Muscle of arm (tissue), 14 donors: ENCODE measurements at places on chromosomes 16 and 17.

- no peak for DNase-seq
Measured at GRCh38 chr17:79919862-79920720, 80.9 kb upstream of the CBX4 start.

DNA sequence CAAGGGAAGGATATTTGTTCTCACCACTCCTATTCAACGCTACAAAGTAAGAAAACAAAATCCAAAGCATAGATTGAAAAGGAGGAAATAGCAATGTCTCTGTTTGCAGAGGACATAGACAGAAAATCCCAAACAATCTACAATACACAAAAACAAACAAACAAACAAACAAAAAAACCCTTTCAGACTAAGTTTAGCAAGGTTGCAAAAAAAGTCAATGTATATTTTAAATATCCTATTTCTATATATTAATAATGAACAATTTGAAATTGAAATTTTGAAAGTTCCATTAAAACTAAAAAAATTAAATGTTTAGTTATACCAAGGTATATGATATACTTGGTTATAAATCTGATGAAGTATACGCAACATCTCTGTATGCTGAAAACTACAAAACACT is 37.2 kb downstream of the MYH10 start:
- DNase-seq, result no peak

GRCh38 chr17:73393962-73394361 is 82.2 kb upstream of the CDC42EP4 start:
- DNase-seq, result no peak

- DNase-seq, result peak; percentile 38
Measured at GRCh38 chr17:9150446-9151090, 129.3 kb downstream of the NTN1 start.

DNA sequence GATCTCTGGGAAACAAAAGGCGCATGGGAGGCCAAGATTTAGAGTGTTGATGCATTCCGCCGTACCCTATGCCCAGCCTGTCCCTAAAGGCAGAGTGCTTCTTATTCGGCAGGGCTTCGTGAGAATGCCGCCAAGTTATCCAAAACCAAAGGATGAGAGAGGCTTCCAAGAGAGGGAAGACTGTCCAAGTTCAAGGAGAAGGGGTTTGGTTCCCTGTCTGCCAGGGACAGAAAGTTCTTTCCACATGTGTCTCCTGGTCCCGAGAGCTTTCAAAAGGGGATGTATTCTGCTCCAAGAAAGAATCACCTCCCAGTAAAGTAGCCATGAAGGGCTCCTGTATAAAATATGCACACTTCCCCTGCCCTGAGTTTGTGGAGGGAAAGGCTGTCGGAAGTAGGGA is 42.1 kb upstream of the CLEC18A start:
- no peak for DNase-seq

DNA sequence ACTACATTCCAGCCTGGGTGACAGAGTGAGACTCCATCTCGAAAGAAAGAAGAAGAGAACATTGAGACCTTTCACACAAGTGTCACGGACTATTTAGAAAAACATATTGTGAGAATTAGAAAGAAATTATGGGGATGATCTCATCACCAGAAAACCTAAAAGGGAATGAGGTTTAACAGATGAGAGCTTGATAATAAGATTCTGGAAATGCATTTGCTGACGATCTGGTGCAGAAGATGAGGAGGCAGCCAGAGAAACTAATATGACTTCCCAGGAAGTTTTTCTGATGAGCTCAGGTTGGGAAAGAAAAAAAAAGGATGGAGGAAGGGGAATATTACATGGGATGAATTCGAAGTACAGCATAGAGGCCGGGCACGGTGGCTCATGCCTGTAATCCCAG is 10.8 kb upstream of the APOH start:
- DNase-seq, result no peak

DNA sequence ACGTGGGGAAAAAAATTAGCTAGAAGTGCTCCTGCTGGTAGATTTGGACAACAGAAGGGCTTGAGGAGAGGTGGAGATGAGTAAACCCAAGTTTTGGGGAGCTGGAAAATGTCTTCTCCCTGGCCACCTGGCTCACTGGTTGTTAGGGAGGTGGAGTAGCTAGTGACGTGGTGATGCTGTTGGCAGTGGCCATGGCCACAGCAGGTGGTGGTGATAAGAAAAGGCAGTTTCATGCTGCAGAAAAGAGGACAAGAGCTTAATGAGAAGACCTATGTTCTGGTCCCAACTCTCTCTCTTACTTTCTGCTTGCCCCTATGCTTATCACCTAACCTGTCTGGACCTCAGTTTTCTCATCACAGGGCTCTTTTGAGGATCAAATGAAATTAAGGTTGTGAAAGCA is 223.5 kb upstream of the N4BP1 start:
- DNase-seq, result no peak

- DNase-seq, result no peak
Measured at GRCh38 chr17:21149621-21150020, 22.9 kb downstream of the DHRS7B start.

DNA sequence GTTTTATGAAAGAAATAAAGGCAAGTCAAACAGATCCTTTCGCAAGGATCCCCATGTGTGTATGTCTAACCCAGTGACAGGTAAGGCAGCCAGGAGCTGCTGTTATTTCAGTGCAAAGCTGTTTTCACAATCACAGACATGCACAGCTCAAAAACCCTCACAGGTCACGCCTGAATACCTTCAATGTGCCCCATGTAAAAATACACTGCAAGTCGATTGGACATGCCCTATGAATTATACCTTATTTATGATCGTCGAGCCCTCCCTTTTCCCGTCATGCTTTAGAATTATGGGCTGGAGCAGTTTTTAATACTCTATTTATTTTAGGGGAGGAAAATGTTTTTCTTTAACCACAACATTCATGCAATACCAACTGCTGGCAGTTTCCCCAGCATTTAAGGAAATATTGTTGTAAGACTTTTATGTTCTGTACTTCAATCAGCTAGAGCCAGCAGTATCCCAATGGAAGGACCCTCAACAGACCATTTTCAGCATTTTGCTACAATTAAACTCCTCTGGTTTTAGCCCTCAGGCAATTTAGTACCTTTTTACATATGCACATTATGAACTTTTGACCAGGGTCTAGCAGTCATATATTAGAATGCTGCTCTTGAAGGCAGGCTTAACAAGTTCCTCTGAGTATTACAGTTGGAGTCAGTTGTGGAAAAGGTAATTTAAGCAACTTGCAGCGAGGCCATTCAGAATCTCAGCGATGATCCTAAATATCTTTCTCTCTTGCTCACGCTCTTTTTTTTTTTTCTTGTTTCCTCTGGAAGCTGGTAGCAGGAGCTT is 362.2 kb downstream of the WWOX start:
- DNase-seq, result no peak

DNA sequence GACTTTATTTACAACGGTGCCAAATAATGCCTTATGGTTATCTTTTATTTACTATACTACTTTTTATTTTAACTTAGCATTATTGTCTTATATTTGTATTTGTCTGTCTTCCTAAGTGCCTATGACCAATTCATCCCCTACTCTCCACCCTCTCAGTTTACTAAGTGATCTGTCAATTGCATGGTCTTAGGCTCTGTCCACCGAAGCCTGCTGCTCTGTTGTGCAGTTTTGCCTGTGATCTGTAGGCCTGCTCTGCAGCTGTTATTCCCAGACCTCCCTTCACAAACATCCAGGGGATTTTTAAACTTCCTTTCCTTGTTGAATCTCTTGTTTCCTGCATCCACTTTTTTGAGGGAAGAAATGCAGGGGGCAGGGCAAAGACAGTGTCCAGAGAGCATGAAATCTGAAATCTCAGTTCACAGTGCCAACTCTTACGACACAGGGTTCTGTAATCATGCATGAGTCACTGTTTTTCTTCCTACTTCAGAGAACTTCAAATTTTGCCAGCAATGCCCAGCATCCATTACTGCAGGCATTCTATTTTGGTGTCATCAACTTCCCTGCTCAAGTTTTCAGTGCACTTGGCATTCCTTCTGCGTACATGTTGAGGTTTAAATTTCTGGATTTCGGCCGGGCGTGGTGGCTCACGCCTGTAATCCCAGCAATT is 11.4 kb downstream of the SLFN5 start:
- DNase-seq, result peak; percentile 52

GRCh38 chr17:43900858-43901754 is 6.2 kb downstream of the MPP2 start:
- DNase-seq, result no peak

GRCh38 chr16:71780521-71781089 is 28.0 kb downstream of the AP1G1 start:
- no peak for DNase-seq

DNA sequence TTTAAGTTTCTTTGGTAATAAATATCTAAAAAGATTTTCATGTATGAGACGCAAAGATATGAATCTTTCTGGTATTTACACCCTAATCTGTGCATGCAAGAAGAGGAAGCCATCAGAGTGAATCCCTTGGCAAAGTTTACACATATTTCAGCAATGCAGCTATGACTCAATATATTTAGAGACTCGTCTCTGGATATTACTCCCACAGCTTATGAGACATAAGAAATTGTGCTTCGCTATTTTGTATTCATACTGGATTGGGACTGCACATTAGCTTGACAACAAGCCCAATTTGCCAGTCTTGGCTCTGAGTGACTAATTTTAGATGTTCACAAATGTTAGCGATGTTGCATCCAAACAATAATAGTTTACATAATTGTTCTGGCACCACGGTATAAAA is 532.0 kb downstream of the CDH11 start:
- DNase-seq, result peak; percentile 0

- DNase-seq, result no peak
Measured at GRCh38 chr16:75306099-75306762, 54.8 kb upstream of the BCAR1 start.

GRCh38 chr17:32445971-32446370 is 1.7 kb downstream of the PSMD11 start:
- DNase-seq, result no peak

GRCh38 chr16:81560979-81561657 is 116.5 kb downstream of the CMIP start:
- no peak for DNase-seq

- DNase-seq, result no peak
Measured at GRCh38 chr17:83035722-83036121, 43.7 kb upstream of the METRNL start.

DNA sequence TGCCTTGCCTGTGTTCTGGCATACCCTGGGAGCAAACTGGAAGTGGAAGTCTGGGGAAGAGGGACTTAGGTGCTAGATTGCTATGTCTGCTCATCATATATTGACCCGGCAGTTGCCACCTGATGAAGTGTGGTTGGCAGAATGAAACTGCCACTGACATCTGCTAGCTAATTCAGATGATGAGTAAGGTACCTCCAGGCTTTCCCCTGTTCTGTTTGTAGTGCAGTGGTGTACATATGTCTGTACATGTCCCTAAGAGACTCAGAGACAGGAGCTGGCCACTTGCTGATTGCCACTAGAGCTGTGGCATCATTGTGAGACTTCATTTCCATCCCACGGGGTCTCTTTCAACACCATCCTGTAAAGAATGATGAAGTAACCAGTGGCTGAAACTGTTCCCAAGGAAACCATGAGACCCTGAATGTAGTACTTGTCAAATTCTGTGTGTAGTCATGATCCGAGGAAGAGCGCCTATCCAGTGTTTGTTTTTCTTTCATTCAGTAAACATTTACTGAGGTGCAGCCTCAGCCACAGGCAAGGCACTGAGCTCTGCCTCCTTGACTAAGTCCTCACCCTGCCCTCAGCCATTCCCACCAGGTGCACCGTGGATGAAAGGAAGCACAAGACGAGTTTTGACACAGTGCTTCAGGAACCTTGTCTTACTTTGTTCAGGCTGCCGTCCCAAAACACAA is 13.2 kb downstream of the CLUAP1 start:
- DNase-seq, result no peak

GRCh38 chr16:3454093-3454492 is 10.6 kb downstream of the NAA60 start:
- DNase-seq, result no peak

GRCh38 chr17:32875230-32875917 is 1.6 kb downstream of the MYO1D start:
- DNase-seq, result no peak

DNA sequence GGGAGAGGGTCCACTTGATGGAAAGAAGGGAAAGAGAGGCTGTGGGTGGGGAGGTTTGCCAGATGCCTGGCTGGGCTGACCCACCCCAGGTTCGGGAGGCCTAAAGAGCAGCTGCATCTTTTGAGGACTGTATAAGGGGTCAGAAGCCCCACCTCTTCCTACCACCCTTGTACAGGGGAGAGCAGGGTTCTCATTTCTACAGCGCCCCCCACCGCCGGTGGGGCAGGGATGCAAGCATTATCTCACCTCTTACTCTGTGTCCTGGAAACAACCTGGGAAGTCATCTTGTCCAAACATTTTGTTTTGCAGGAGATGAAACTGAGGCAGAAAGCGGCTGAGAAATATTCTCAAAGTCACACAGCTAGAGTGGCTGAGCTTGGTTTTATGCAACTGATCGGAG is 22.5 kb upstream of the CCDC182 start:
- no peak for DNase-seq

DNA sequence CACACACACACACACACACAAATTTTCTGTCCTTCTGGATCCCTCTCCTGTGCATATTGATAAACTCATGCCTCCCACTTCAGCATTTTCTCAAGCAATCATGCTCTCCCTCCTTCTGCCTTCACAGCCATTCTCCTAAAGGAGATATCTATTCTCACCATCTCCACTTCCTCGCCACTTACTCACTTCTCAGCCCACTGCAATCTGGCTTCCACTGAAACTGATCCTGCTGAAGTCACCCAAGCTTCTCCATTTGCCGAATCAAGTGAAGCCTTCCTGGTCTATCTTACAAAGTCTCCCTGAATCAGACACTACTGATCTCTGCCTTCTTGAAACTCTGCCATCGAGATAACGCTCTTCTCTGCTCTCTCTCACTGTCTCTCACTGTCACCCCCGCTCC is 54.0 kb upstream of the GNAO1 start:
- no peak for DNase-seq

DNA sequence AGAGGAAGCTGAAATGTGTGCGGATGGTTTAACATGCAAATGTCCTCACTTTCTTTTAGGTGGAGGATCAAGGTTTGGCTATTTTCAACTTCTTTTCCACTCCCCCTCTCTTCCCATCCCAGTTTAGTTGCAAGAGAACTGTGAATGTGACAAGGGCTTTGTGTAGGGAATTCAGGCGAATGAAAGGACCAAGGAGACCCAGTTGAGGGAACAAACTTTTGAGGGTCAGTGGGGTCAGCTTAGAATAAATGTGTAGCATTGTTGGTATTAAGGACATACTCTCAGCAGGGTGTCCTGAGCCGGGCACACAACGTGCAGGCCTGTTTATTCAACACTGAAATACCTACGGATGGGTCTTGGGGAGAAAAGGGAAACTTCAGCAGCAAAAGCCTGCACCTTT is 346.0 kb downstream of the PMP22 start:
- no peak for DNase-seq

DNA sequence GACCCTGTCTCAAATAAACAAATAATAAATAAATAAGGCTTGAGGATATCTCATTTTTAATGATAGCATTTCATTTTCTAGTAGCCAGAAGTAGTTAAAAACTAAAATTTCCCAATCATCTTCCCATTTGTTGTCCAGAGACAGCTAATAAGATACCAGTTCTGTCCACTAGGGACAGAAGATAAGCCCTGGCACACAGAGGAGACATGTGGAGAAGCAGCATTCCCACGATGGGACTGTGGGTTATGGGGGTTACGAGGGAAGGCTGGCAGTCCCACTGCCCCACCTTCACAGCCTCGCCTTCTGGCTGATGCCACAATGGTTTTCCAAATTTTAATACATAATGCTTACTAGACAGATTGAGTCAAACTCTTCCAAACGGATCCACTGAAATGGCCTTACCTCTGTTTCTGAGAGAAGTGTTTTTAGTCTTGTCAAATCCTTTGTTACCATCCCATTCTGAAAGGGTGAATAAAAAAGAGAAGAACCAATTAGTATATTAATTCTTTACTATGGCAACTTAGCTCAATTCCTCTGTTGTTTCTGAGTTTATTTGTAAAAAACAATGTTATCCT is 44.2 kb downstream of the HELZ start:
- DNase-seq, result no peak
